ENCODE measurements at places on chromosomes 7 and 10.

- DNase-seq: no peak
Observed at GRCh38 chr10:127860592-127860991, 32.1 kb downstream of the CLRN3 start.

GRCh38 chr10:3485057-3485686, 299.8 kb downstream of the KLF6 start:
- DNase-seq: no peak

- no peak for DNase-seq
Observed at GRCh38 chr7:115099906-115100305, 178.0 kb downstream of the MDFIC start.

GRCh38 chr10:75773231-75773780, 341.9 kb downstream of the LRMDA start:
- DNase-seq: no peak

Measured in DMS79 treated with DMSO at 0.1 percent for 48 hours (cell line).